Foreskin fibroblast (primary cell): ENCODE measurements at places on chromosomes 7 and 10.

GRCh38 chr10:92091965-92092364, 168.4 kb downstream of the BTAF1 start:
- DNase-seq: no peak

GRCh38 chr7:99027841-99028240, 116.1 kb downstream of the SMURF1 start:
- no peak for DNase-seq

GRCh38 chr10:11175823-11176243, 158.2 kb downstream of the CELF2 start:
- DNase-seq: no peak

DNA sequence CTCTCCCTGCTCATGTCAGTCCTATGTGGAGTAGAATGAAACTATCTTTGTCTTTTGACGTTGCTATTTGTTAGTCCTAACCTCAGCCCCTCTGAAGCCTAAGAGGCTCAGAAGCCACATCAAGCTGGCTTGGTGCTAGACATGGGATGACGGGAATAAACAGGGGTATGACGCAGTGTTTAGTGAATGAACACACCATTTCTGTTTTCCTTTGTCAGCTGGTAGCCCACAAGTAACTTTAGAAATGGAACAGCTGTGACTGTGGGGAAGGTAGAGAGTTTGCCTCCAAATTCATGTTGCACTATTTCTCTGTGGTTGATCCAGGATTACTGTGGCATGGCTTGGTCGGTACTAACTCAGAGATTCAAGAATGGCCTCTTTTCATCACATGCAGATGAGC, 31.3 kb downstream of the COX15 start:
- no peak for DNase-seq

- peak; percentile 54 for DNase-seq
Observed at GRCh38 chr10:7410862-7411670, at the start of gene SFMBT2. SFMBT2 (minus strand) TSS chr10:7411034; CDS start chr10:7381898, 29,136 bp downstream.

- no peak for DNase-seq
Observed at GRCh38 chr7:77888998-77889397, 90.4 kb downstream of the PHTF2 start.

DNA sequence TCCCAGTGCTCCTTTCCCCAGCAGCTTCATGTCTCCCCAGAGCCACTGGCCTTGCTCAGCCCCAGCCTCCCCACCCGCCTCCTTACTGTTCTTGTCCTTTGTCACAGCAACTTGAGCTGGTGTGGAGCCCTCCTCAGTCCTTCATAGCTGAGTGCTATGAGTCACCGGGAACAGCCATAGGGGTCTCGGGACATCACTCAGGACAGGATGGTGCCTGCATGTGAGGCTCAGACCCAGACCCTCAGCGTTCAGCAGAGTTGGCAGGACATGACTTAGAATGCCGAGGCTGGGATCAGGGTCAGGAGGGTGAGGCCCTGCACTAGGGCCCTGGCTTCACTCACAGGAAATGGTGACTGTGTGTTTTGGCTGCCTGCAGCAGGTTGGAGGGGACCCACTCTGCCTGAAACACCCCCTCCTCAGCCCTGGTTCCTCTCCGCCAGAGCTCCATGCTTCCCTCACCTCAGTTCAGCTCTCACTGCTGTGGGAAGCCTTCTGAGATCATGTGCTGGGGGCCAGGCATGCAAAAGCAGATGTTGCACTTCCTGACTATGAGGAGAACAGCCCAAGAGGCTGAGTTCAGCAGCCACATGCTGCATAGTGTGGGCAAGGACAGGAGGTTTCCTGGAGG, 40.7 kb upstream of the GJD4 start:
- DNase-seq: peak; percentile 50

DNA sequence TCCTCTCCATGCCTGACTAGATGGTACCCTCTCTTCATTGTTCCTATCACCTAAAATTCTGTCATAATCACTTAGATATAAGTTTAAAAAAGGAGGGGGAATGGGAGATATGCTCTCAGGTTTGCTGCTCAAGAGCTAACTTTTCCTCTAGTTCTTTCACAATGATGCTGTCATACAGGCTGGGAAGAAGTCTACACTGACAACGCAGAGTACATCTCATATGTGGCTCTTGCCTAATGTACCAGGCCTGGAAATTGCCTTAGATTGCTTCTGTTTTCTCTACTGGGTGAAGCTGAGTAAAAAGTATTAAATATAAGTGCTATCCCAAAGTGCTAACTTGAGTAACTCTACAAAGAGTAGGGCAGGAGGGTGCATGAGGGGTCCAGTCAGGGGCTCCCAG, 43.8 kb upstream of the BET1 start:
- no peak for DNase-seq

- no peak for DNase-seq
Observed at GRCh38 chr7:132420527-132420926, 155.7 kb downstream of the PLXNA4 start.

DNA sequence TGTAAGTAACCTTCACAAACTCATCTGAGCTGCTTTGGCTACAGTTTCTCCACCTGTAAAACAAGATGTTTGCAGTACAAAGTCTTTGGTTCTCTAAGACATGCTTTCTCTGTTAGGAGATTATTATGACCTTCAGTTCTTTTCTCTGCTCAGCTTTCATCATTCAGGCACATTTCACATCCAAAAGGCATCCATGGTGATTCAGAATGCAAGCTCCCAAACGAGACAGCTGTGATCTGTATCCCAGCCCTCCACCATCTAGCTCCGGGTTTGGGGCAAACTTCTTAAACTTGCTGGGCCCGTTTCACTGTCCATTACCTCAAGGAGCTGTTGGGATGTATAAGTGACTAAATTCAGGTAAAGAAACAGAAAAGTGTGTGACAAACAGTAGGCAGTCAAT, 95.8 kb upstream of the COL1A2 start:
- peak; percentile 74 for DNase-seq

GRCh38 chr7:24401628-24402593, 117.9 kb downstream of the NPY start:
- DNase-seq: peak; percentile 56

GRCh38 chr7:91784469-91784868, 96.0 kb downstream of the MTERF1 start:
- peak; percentile 33 for DNase-seq

DNA sequence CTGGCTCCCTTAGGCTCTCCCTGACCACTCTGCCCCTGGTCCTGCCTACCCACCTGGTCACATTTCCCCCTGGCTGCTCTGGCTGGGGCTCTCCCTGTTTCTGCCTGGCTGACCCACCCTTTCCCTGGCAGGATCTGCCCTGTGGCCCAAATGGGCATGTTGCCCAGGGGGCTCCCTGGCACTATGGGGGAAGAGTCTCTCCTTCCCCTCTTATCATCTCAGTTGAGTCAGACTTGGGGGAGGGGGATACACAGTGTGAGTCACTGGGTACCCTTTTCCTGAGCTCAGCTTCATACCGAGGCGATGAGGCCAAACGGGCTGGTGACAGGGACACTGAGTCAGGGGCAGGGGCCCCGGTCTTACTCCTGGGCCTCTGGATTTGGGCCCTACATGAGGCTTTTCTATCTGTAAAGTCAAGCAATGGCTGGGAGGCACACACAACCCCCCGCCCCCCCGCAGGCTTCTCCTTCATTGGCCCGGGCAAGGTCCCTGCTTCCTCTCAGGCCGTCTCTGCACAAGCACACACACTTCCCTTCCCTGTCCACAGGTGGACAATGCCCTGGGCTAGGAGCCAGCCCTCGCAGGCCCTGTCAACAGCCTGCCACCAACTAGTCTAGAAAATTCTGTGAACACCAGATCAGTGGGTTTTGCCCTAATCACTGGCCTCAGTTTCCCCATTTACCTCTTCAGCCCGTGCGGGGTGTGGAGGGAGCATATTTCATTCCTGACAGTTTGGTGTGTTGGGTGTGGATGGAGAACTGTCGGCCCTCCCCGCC, 627 bp upstream of the FLNC start:
- peak; percentile 77 for DNase-seq

DNA sequence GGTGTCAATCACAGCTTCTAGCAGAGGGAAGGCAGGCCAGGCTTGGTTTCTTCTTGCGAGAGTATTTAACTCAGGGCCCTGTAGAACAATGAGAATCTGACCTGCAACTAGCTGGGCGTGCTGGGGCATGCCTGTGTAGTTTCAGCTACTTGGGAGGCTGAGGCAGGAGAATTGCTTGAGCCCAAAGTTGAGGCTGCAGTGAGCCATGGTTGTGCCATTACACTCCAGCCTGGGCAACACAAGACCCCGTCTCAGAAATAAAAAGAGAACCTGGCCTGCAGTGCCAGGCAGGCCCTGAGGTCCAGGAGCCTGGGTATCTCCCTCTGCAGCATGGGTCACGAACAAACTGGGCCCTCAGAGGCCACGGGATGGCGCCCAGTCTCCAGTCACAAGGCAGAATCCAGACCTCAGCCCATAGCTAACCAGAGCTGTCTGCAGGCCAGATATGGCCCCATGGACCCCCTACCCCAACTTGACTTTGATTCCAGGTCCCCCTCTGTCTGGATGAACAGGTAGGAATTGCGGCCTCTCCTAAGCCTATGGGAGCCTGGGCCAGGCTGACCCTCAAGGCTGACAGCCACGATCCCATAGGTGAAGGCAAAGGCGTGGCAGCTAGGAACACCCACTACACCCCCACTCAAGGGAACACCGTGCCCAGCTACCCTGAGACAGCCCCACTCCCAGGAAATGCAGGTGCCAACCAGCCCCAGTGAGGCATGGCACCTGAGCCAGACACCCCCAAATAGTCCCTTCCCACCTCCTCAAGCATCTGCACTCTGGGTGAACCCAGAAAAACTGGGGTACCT, 102.7 kb upstream of the TNRC18 start:
- peak; percentile 75 for DNase-seq

DNA sequence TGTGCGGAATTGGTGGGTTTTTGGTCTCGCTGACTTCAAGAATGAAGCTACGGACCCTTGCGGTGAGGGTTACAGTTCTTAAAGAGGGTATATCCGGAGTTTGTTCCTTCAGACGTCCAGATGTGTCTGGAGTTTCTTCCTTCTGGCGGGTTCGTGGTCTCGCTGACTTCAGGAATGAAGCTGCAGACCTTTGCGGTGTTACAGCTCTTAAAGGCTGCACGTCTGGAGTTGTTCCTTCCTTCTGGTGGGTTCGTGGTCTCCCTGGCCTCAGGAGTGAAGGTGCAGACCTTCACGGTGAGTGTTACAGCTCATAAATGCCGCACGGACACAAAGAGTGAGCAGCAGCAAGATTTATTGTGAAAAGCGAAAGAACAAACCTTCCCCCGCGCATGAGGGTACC, 670.7 kb downstream of the CNTNAP2 start:
- DNase-seq: no peak

DNA sequence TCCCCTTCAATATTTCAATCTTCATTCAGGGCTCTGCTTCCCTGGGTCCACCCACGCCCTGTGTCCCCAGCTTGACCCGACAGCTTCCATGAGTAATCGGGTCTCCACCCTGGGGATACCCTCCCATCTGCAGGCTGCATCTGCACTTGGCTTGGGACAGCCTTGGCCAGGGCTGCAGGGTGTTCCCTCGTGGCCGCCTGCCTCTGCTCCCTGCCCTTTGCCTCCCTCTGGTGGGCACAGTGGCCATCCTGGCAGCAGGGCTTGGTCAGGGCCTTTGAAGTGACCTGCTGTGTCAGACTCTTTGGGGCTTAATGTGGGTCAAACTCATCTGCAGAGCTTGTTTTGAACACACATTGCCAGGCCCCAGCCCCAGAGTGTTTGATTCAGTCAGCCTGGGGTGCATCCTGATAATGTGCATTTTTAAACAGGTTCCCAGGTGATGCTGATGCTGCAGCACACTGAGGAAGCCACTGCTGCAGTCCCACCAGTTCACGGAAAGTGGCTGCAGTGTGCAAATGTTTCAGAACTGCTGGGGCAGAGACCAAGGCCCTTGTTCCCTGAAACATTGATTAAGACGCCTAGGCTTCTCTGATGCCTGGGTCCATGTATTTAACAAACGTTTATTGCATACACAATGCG, 80.7 kb upstream of the SEC61G start:
- DNase-seq: peak; percentile 91

DNA sequence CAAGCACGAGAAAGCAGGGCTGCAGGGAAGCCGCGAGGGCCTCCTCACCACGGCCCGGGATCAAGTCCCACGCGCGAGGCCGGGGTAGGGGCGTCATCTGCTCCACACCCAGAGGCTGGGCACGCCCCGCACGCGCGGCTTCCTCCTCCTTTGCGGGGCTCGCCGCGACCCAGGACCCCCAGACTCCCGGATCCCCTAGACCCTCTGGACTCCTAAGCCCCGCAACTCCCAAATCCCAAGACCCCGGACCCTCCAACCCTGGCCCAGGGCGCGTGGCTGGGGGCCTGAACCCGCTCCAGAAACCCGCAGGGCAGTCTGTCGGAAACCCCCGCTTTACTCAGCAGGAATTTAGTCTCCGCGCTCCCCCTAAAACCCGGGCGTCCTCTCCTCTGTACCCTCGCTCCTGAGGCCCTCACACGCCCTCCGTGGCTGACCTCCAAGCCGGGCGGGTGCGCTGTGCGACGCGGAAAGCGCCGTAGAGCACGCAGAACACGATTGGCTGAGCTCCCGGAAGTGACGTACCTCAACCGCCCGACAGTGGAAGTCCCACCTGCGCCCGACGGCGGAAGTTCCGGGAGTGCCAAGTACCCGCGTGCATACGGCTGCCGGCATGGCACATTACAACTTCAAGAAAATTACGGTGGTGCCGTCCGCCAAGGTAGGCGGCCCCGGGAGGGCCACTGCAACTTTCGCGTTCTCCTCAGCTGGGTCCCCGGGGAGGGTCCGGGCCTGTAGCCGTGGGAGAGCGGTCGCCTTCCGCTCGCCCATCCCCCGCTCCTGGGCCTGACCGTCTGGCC, at the start of gene GTPBP4:
Gene GTPBP4 (plus strand): TSS at position 565 of the 797 bp plus-strand sequence. CDS start 46 bp downstream, at position 611.
- DNase-seq: peak; percentile 97

GRCh38 chr10:105644559-105644958, 1003.5 kb downstream of the SORCS3 start:
- DNase-seq: no peak

DNA sequence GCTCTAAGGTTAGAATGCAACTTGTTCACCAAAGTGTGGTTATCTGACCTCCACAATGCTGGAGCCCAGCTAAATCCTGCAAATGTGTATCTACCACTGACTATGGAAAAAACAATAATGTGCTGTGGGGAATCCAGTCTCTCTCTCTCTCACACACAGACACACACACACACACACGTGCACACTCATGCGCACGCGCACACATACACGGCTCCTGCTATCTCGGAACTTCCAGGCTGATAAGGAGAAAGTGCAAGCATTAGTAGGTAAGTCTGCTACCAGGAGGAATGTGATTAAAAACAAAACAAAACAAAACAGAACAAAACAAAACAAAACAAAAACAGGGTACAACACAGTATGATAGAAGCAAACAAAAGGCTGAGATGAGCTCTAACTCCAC, 205.2 kb downstream of the FRMD4A start:
- DNase-seq: no peak

GRCh38 chr10:44824607-44825006, 86.5 kb upstream of the TMEM72 start:
- no peak for DNase-seq

DNA sequence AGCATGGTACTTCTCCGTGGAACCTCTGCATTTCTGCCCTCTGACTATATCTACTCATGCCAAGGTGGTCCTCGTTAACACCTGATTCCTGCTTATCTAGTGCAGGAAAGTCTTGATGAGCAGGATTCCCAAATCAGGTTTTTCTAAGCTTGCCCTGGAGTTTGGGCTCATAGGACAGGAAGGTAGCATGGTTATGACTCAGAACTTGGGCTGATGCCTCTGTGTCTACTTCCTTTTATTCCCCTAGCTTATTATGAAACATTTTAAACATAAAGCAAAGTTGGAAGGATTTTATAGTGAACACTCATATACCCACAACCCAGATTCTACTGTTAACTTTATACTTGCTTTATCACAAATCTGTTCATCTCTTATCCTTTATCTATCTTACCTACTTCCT, 5.6 kb downstream of the SUFU start:
- peak; percentile 52 for DNase-seq
